Suprapubic skin (tissue), 4 donors: ENCODE measurements at places on chromosomes 11 and 22.

- no peaks in the 10 kb centered on the region for H3K36me3 ChIP-seq
- no peak for DNase-seq
- H3K4me3 ChIP-seq: no peak overlapping the region
These were observed 26.3 kb downstream of the KCNJ4 start for GRCh38 chr22:38428714-38429113.

DNA sequence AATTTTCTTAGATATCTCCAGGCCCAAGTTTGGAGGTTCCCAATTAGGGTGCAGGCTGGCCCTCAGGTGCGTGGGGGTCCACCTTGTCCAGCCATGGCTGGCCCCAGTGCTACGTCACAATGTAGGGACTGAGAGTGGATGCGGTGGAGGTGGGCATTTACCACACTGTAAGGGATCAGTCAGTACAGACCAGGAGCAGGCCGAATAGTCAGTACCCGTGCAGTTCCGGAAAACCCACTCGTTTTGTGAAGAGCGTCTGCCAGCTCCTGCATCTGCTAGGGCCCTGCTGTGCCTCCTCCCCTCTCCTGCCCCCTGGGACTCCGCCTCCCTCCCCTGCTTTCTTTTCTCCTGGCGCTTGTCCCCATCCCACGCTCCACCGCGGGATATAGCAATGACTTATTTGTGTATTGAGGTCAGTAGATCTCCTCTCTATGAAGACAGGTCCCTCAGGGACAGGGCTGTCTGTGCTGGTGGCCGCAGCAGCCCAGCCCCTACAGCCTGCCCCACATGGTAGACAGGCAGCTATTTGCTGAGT is 50.4 kb upstream of the SEPTIN5 start:
- peaks cover 8% of the 10 kb centered on the region for H3K4me1 ChIP-seq
- no peak overlapping the region for H3K27ac ChIP-seq
- DNase-seq: no peak
- no peak overlapping the region for H3K4me3 ChIP-seq
- no peaks in the 10 kb centered on the region for H3K27me3 ChIP-seq
- no peaks in the 10 kb centered on the region for H3K36me3 ChIP-seq

- H3K4me1 ChIP-seq: peaks cover 69% of the 10 kb centered on the region
- no peaks in the 10 kb centered on the region for H3K27me3 ChIP-seq
- DNase-seq: no peak
These were observed 30.0 kb downstream of the PPP2R1B start for GRCh38 chr11:111736181-111736590.

- no peak for DNase-seq
- peaks cover 34% of the 10 kb centered on the region for H3K36me3 ChIP-seq
- no peak overlapping the region for H3K4me3 ChIP-seq
- no peaks in the 10 kb centered on the region for H3K27me3 ChIP-seq
These were observed 4.4 kb downstream of the BACE1-AS start for GRCh38 chr11:117295438-117296137.

DNA sequence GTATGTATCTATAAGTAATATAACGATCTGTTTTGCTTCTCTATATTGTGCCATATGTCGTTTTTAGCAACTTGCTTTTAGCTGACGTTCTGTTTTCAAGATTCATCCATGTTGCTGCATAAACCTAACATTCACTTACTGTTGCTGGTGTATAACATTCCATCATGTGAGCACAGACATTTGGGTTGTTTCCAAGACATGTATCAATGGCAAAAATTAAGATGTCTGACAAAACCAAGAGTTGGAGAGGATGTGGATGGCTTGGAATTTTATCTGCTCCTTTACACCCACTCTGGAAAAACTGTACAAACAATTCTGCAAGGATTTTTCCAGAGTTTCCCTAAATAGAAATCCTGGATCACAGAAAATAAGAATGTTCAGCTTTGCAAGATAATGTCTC is 40.9 kb downstream of the DGCR2 start:
- DNase-seq: no peak
- peaks cover 16% of the 10 kb centered on the region for H3K36me3 ChIP-seq
- no peaks in the 10 kb centered on the region for H3K27me3 ChIP-seq
- no peak overlapping the region for H3K4me3 ChIP-seq
- no peak overlapping the region for H3K27ac ChIP-seq

DNA sequence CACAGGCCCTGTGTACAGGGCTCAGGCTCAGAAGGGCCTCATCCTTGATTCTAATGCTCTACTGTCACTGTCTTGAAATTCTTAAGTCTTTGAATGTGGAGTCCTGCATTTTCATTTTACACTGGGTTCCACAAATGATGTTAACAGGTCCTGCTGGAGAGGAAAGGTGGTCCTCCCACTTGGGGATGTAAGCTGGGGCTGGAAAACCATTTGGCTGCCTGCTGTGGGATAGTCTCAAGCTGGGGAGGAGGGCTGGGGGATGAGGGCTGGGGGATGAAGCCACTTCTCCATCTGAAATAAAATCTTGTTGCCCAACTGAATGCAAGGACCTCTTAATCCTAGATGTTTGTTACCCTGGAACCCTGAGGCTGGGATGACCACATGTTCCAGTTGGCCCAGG is 423.0 kb downstream of the TENM4 start:
- no peak overlapping the region for H3K4me3 ChIP-seq
- no peak overlapping the region for H3K27ac ChIP-seq
- DNase-seq: no peak

DNA sequence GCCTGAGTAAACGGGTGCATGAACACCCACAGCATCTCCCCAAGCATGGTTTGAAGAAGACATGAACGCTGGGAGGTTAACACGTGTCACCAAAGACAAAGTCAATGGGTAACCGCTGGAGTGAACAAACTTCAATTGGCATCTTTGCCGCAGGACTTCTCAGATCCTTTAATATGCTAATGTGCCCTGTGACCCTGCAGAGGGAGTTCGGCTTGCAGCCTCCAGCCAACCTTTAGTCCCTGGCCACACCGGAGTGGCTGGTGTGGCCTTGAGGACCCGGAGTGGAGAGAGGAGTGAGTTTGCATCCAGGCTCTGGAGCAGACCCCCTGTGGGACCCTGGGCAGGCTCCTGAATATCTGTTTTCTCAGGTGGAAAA is 57.0 kb downstream of the FLRT1 start:
- H3K36me3 ChIP-seq: no peaks in the 10 kb centered on the region
- H3K27ac ChIP-seq: no peak overlapping the region
- H3K4me3 ChIP-seq: no peak overlapping the region
- DNase-seq: no peak
- peaks cover 19% of the 10 kb centered on the region for H3K4me1 ChIP-seq
